ENCODE measurements at places on chromosomes 5 and 9. TPM values are rescaled to one million over a fixed set of nuclear protein-coding genes. Genes with fewer than 3 reads are reported as not detected.

Gene TMEM250
- total RNA-seq: 28.0 TPM

Gene PAPPA
- 3.0 TPM for total RNA-seq

Gene SLC1A3
- 24.2 TPM for total RNA-seq

Gene GCNT4
- total RNA-seq: 0.82 TPM

- peak; percentile 48 for DNase-seq
Measured at GRCh38 chr5:115977988-115978387, 15.7 kb downstream of the LVRN start.

GRCh38 chr5:139271201-139272027, 22.1 kb upstream of the MATR3 start:
- DNase-seq: no peak

Measured in tongue (tissue), 3 donors.